ENCODE measurements at places on chromosomes 5 and 9. TPM values are rescaled to one million over a fixed set of nuclear protein-coding genes. Genes with fewer than 3 reads are reported as not detected.

The BTNL8 gene
- not detected for total RNA-seq

The HMCN2 gene
- 0.06 TPM for total RNA-seq

The PPP2R2B gene
- 0.14 TPM for total RNA-seq

The TAF11L3 gene
- total RNA-seq, result not detected

All from A549 treated with CORT108297 at 1 μM for 4 hours (cell line).